ENCODE measurements at places on chromosomes 5 and 9.

- DNase-seq: no peak
Observed at GRCh38 chr5:7980881-7981280, 111.9 kb downstream of the MTRR start.

DNA sequence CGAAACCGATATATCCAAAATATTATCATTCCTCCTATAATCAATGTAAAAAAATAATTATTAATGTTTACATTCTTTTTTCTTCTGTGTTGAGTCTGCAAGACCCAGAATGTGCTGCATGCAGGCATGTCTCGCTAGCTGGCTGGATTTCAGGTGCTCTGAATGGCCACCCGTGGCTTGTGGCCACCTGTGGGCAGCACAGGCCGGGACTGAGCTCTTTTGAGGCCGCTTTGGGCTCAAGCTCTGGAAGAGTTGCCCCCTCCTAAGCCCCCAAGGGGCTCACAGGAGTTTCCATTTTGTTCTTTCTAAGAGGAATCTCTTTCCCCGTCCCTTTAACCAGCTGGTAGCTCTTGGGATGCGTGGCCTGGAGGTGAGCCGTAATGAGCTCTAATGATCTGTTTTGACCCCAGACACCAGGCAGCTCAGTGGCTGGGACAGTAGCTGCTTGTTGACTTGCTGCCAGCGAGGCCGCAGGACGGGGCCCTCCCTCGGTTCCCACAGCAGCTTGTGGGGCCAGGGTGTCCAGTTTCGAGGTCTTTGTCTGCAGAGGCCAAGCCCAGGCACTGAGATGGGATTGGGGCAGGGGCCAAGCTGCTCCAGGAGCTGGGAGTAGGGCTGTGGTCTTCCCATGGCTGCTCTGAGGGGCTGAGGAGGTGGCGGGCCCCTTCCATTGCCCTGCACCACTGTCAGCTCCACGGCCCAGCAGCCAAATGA is 20.8 kb downstream of the ASS1 start:
- DNase-seq: no peak

- no peak for DNase-seq
Observed at GRCh38 chr5:179765400-179765799, 28.4 kb upstream of the LTC4S start.

DNA sequence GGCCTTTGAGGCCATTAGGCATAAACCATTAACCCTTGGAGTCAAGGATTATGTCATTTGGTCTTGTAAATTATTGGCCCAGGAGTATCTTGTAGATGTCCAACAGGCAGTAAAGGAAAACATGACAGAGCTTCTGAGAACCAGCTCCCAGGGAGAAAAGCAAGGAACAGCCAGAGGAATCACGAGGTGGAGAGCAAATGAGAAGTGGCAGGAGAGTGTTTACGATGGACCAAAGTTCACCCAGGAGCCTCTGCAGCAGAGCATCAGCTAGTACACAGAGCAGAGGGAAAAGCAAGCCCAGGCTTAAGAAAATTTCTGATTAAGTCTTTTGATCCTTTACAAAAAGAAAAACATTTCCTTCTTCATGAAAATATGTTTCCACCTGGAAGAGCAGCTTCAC is 206.2 kb downstream of the NDUFS4 start:
- DNase-seq: no peak

- peak; percentile 60 for DNase-seq
Observed at GRCh38 chr9:128026255-128026772, 40.8 kb downstream of the NAIF1 start.

Data from stimulated activated CD4-positive, alpha-beta T cell treated with anti-CD3 and anti-CD28 coated beads, Interleukin-1b, Interleukin-23, amount 100 ng/mL, for 1 hour (primary cell).